ENCODE measurements at places on chromosomes 1 and 21.

DNA sequence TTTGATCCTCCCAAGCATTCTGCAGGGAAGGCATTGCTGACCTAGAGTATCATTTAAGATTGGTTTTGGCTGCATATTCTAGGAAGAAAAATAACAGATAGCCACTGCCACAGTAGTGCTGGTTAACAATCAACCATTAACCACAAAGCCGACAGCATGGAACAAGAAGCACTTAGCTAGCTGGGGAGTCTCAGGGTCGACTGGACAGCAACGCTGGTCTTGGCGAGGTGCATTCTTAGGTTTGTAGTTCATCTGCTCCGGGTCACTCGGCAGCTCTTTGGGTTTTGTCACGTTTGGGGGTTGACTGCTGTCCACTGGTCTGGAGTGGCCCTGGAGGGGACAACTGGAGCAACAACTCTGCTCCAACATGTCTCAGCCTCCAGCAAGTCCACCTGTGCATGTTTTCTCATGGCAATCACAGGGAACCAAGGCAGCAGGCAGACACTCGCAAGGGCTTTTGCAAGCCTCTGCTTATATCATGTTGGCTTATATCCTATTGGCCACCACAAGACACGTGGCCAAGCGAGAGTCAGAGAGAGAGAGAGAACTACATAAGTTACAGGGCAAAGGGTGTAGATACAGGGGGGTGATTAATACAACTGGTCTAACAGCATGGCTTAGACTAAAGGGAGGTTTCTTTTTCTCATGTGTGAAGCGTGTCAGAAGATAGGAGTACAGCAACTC lies 99.5 kb downstream of the LACTBL1 start:
- DNase-seq, result no peak

- no peak for DNase-seq
Measured at GRCh38 chr1:31739346-31739745, 24.8 kb downstream of the ADGRB2 start.

DNA sequence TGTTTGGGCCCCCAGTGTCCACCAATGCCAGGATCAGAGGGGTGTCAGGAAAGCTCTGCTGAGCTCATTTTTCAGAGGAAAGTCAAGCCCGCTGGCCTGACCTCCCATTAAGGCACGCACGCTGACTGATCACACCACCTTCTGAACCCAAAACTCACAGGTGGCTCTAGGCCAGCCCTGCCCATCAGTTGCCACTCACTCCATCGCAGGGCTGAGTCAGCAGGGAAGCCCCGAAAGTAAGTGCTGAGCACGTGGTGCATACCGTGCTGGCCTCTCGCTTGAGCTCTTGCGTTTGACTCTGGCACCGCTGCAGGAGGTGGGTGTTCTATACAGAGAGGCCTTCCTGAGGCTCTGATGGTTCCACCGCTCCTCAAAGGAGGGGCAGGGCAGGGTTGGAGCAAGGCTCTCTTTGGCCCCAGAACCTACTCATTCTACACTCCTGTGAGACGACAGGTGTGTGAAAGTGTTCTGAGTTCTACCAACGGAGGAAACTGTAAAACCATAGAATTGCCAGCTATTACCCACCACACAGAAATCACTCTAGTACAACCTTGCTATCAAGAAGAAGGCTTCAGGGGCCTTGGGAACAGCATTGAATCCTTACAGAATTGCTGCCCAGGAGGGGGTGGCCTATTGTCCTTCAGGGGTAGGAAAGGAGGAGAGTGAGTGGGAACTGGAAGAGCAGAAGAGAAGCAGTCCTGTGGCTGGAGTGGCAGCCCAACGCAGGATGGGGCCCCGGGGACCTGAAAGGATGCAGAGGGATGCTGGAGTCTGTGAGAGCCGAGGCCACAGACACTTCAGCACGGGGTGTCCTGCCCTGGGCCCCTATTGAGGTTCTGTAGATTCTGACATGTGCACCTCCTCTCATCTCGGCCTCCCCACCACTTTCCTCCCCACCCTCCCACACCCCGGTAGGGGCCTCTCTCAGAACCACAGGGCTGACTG lies 214.7 kb upstream of the EDN2 start:
- DNase-seq, result no peak

DNA sequence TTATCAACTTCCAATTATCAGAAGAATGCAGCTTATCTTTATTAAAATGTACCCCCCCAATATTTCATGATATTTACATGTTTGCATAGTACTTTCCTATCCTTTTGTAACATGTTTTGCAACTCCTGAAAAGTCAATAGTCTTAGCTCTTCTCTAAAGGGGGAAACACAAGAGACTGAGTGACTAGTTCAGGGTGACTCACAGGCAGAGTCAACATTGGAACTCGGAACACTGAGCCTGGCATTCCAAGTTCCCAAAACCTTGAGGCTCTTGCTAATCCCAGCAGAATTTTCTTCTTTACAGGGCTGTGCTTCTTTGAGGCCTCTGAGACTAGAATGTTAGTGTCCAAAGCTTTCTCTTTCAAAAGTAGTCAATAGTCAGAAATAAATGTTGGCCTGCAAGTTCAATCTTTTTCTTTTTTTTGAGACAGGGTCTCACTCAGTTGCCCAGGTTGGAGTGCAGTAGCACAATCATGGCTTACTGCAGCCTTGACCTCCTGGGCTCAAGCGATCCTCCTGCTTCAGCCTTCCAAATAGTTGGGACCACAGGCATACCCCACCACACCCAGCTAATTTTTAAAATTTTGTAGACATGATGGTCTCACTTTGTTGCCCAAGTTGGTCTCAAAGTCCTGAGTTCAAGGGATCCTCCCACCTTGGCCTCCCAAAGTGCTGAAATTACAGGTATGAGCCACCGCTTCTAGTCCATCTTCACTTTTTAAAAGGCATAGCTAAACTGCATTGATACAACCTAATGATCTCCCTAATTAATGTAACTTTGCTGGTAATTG lies 37.5 kb downstream of the ZNF281 start:
- no peak for DNase-seq

DNA sequence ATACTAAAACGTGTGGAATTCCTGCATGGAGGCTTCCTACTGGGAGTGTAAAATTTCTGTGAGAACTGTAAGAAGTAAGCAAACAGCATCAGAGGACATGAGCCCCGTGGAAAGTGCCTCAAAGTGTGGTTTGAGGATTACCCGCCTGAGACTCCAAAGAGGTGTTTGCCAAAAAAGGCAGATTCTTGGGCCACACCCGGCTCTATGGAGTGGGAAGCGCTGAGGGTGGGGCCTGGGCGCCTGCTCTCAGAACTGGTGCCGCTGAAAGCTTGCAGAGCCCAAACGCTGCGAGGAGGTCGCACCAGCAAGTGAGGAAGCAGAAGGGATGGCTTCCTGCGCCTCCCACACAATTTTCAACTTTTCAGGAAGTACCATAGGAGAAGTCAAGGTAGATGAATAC lies 43.0 kb upstream of the PSEN2 start:
- no peak for DNase-seq

DNA sequence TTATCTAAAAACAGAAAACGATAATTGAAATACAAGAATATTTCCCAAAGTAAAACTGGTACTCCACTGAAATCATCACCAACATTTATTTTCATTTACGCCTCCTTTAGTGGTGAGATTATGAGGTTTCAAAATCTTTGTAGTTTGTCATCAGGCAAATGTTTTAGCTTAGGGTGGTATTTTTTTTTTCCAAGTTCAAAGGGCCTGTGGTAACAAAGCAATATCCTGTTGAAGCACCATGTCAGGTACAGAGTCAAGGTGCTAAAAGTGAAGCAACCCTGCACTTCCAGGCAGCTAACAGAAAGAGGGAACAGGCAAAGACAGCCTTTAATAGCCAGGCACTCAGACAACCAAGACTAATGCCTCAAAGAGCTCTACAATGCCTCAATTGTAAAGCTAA lies 89.2 kb downstream of the JAK1 start:
- no peak for DNase-seq

GRCh38 chr1:214461305-214461704 lies 90.1 kb downstream of the PTPN14 start:
- DNase-seq, result no peak

GRCh38 chr21:42563686-42564085 lies 50.0 kb downstream of the SLC37A1 start:
- DNase-seq, result no peak

- peak; percentile 65 for DNase-seq
Measured at GRCh38 chr1:23809751-23810171, 9.2 kb upstream of the GALE start.

GRCh38 chr1:179046808-179047635 lies 21.3 kb downstream of the FAM20B start:
- DNase-seq, result no peak

- DNase-seq, result no peak
Measured at GRCh38 chr1:236565530-236565929, 38.8 kb downstream of the HEATR1 start.

- peak; percentile 21 for DNase-seq
Measured at GRCh38 chr1:66996018-66996682, 57.8 kb downstream of the SLC35D1 start.

- DNase-seq, result no peak
Measured at GRCh38 chr1:167145965-167146364, 52.1 kb downstream of the STYXL2 start.

DNA sequence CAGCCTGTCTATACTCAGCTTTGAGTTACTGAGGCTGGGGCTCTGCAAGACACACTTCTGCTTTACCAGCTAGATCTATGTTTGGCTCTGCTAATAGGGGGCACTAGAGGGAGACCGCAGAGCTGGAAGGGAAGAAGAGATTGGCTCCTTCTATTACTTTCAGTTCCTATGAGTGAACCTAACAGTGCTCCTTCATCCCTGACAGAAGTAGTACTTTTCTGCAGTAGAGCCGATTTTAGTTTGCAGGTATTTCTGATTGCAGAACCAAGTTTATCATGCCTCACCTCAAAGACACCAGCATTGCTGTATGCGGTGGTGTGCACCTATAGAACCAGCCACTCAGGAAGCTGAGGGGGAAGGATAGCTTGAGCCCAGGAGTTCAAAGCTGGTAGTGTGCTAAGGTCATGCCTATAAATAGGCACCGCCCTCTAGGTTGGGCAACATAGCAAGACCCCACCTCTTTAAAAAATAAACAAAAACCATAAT lies 5.7 kb upstream of the ZDHHC18 start:
- DNase-seq, result no peak

GRCh38 chr1:204147406-204148383 lies 4.1 kb downstream of the ETNK2 start:
- DNase-seq, result no peak

GRCh38 chr1:76501586-76502219 lies 365.6 kb upstream of the ST6GALNAC5 start:
- no peak for DNase-seq

DNA sequence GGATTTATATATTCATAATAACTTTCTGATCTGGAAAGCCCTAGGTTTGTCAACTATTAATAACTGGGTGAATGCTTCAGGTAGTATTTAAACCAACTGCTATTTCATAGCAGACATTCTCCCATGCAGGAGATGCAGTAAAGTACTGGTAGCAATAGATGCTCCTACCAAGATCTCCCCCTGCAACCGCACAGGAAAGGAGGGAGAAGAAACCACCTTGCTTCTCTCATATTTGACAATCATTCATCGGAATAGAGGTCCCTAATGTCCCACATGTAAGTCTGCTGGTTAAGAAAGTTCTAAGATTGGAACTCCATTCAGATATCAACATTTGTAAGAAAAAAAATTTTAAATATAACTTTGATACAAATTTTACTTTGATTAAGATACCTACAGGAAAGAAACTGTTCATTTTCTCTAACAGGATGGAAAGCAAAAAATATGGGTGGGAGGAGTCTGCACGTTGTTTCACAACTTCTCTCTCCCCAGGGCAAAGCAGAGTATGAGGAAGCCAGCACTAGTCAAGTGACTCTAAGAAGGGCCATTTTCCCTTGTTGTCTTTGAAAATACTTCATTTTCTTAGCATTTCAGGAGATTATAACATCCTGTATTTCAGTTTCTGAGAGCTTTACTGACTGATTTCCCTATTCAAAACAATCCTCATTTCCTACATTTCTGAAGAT lies at the start of gene PYHIN1:
Gene PYHIN1, plus strand, starts transcription at position 498 of the 683 bp plus-strand sequence. CDS start 5,359 bp downstream, outside the sequence.
- DNase-seq, result no peak

DNA sequence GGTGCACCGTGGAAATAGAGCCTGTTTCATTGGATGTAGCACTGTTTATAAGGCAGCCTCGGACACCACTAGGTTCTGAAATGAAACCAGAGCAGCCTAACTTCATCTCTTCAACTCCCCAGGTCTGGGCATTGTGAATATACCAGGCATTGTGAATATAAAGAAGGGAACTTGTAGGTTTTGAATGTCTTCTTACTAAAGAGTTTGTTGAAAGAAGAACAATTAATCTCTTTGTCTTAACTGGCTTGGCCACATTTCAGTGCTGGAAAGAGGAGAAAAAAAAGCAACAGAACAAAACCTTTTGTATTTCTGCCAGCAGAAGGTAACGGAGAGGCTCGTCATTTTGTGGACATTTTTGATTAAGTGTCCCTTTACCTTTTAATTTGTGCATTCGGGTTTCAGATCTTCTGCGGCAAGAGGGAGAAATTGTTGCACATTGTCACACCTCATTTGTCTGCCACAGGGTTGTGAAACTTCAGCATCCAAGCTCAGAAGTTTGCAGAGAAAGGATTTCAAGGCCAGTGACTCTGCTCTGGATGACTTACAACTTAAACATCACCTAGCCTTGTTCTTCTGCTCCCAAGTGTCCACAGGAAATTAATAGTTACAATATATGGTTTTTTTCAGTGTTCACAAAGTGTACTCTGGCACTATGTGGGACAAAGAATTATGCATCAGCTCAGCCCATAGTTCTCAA lies 158.3 kb downstream of the KAZN start:
- DNase-seq, result no peak

DNA sequence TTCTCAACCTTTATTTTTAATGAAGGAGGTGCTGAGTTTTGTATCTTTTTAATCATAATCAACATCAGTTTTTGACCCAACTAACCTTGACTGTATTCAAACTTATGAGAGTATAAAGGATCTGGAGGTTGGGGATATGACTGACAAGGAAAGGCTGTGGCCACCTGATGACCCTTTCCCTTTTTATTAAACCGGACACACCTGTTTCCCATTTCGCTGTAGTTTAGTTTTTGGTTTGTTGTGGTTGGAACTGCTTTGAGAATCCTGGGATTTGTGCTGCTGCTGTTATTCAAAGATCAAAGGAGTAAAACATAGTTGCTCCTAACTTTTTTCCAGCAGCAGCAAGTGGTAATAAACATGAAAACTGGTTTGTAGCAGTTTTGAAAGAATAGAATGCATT lies 12.4 kb downstream of the PRPF38A start:
- DNase-seq, result no peak

- DNase-seq, result no peak
Measured at GRCh38 chr1:29209173-29209572, 21.6 kb downstream of the MECR start.

- no peak for DNase-seq
Measured at GRCh38 chr1:39892601-39893595, 8.8 kb downstream of the MYCL start.

GRCh38 chr1:24828887-24829192 lies 83.6 kb downstream of the CLIC4 start:
- DNase-seq, result no peak

DNA sequence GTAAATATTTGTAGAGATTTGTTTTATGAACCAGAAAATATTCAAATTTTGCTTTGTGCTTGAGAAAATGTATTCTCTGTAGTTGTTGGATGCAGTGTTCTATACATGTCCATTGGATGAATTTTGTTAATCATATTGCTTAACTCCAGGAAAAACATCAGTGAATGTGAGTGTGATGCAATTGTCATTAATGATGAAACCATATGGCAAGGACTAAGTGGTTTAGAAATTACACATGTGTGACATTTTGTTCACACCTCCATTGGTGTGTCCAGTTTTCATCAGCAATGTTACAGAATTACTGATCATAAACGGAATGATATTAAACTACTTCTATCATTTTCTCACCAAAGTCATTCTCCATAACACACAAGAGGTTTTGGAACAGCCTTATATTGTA lies 151.8 kb upstream of the ST6GALNAC5 start:
- no peak for DNase-seq

- DNase-seq, result no peak
Measured at GRCh38 chr1:232643251-232643650, 13.3 kb upstream of the SIPA1L2 start.
